HCT116 (cell line): ENCODE measurements at places on chromosomes 7 and 10. TPM values are rescaled to one million over a fixed set of nuclear protein-coding genes. Genes with fewer than 3 reads are reported as not detected.

DNA sequence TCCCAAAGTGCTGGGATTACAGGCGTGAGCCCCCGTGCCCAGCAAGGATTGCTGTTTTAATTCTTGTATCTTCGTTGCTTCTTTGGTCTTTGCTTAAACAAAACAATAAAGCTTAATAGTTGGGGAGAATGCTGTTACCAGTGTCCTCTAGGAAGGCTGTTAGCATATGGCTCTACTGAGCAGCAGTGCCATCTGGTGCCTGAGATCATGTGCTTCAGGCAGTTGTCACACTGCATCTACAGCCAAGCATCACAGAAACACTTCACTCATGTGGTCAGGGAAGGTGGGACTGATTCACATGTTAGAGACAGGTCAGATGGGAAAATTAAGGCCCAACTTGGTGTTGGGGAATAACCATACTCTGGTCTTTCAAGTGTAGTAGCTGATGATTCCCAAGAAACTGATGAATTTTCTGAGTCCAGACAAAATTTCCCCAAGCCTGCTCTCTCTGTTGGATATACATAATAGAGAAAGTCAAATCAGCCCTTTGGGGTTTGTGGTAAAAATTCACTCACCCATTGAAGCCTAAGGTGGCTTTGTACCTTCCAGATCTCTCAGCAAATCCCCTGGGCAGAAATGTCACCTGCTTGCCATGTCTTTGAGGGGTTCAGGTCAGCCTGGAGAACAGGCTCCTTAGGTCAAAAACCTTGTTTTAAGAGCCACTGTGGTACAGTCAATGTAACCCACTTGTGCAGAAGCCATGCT is 28.4 kb downstream of the UBE2D4 start:
- DNase-seq = peak; percentile 34

GRCh38 chr7:101169110-101169837 is 3.9 kb upstream of the VGF start:
- no peak for DNase-seq

GRCh38 chr10:31697271-31698180 is 231.1 kb downstream of the ARHGAP12 start:
- DNase-seq = no peak

DNA sequence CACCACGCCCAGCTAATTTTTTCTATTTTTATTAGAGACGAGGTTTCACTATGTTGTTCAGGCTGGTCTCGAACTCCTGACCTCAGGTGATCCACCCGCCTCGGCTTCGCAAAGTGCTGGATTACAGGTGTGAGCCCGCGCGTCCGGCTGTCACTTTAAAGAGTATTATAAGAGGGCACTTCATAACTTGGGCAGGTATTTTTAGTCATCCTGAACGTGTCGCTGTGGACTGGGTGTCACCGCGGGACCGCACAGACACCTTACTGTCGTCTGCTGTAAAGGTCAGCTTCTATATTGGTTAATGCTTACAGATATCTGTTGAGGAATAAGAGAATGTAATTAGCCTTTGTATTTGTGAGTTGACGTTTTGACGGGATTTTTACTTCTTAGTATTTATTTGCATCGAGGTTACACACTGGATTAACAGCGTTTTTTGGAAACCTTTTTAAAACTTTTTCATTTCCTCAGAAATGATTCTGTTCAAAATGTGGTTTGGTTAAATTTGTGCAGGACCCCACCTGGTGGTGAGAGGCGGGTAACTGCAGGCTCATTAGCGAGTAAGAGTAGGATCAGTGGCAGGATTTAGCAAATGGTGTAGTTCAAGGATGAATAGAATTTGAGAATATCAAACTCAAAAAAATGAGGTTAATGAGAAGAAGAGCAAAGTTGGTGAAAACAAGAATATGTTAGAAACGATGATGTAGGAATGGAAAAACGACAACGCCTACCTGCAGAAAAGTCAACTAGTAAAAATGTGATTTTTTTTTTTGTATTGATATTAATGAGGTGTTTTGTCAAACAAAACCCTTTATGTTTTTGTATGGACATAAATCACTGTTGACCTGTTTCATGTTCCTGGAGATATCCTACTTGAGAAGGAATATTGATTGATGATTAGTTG is 3.2 kb downstream of the DNAJB6 start:
- peak; percentile 53 for DNase-seq

DNA sequence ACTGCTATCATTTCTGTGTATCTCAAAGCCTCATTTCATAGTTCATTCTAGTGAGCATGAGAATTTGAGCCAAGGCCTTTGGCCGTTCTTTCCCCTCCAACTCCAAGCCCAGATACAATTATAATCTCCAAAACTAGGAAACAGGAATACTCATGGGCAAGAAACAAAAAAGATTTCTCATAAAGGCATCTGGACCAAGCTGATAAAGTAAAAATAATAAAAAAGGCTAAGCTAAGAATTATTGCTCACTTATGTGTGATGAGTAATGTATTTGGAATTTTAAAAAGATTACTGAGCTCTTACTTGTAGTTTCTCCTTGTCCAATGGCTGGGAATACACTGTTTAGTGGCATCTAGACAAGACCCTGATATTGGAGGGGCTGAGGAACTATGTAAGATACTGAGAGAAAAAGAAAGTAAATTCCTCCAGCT is 196.4 kb upstream of the POM121L12 start:
- DNase-seq = no peak

DNA sequence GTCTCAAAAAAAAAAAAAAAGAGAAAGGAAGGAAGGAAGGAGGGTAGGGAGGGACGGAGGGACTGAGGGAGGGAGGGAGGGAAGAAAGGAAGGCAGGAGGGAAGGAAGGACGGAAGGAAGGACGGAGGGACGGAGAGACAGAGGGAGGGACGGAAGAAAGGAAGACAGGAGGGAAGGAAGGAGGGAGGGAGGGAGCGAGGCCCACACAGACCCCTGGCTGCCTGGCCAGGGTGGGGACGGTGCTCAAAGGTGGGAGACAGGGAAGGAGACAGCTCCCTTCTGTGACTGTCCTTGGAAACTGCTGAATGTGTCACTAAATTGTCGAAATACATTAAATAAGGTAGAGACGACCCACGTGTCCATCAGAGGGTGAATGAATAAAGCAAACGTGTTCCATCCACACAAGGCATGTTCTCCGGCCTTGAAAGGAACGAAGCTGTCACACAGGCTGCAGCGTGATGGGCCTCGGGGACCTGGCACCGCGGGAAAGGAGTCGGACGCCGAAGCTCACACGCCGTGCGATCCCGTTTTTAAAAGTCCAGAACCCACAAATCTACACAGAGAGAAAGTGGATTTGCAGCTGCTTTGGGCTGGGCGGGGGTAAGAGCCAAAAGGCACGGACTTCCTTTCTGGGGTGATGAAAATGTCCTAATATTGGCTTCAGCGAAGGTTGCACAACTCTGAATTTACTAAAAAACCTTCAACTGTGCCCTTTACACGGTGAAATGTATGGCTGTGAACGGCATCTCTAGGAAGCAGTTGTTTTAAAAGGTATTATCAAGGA is 23.3 kb downstream of the ADAP1 start:
- DNase-seq = no peak

TUBB8 gene
- 0.39 TPM for total RNA-seq

FKBP9 gene
- 85.6 TPM for total RNA-seq

RAB19 gene
- total RNA-seq = 2.6 TPM

C7orf57 gene
- total RNA-seq = 0.15 TPM

OGDHL gene
- 16.3 TPM for total RNA-seq

CD36 gene
- 0.32 TPM for total RNA-seq

LMOD2 gene
- total RNA-seq = not detected
